ENCODE measurements at places on chromosomes 4 and X.

- DNase-seq: no peak
Observed at GRCh38 chr4:103429283-103429682, 231.1 kb upstream of the CENPE start.

- DNase-seq: no peak
Observed at GRCh38 chrX:39528161-39528916, 569.4 kb downstream of the BCOR start.

- no peak for DNase-seq
Observed at GRCh38 chr4:73620115-73620792, at the start of gene RASSF6. Gene RASSF6 (minus strand): TSS chr4:73620436. CDS start chr4:73611795, 8,641 bp downstream.

DNA sequence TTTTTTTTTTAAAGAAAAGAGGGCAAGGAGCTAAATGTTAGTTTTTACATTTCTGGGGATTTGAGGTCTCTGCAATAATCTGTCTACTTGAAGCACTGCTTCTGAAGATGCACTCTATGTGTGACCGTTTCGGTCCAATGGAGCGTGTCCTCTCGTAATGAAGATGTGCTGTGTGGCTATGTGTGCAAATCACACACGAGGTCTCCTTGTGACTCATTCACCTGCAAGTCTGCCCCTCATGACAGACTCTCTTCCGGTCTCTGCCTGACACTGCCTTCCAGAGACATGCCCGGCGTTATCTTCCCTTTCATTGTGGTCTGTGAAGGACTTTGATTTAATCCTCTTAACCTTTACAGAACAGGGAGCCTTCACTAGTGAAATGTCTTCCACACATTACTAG is 84.3 kb downstream of the TRAM1L1 start:
- no peak for DNase-seq

GRCh38 chr4:122576261-122577188 is 44.3 kb downstream of the IL21 start:
- DNase-seq: no peak

- no peak for DNase-seq
Observed at GRCh38 chrX:17547658-17548057, 172.7 kb downstream of the NHS start.

GRCh38 chrX:45184211-45184610 is 16.5 kb downstream of the DIPK2B start:
- DNase-seq: no peak

GRCh38 chr4:174702979-174703478 is 126.0 kb downstream of the GLRA3 start:
- DNase-seq: no peak

GRCh38 chr4:121190389-121190788 is 26.3 kb upstream of the TNIP3 start:
- no peak for DNase-seq

GRCh38 chr4:52110171-52110570 is 59.1 kb downstream of the SPATA18 start:
- DNase-seq: no peak

DNA sequence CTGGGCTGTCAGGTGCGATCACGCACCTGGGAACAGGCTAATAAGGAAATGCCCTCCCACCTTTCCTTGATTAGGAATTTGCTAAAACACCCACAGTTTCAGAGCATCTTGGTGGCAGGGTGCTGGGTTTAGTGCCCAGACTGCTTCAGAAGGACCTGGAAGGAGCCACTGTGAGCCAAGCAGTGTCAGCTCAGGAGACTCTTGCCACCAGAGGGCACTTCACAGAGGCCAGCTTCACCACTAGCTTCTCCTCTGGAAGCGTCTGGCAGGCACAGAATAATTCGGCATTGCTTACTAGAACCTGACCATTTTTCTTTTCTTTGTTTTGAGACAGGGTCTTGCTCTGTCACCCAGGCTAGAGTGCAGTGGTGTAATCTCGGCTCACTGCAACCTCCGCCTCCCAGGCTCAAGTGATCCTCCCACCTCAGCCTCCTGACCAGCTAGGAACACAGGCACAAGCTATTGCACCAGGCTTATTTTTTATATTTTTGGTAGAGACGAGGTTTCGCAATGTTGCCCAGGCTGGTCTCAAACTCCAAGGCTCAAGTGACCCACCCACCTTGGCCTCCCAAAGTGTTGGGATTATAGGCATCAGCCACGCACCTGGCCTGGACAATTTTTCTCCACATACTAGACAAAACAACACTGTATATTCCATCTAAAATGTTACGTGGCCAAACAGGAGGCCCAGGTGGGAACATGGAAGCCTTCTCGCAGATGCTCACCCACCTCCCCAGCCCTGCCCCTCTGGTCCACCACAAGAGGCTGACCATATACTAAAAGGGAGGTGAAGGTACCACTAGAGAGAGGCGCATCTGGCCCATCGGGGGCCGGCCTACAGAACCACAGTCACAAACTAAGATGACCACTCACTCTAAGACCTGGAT is 14.1 kb downstream of the NOP14 start:
- DNase-seq: no peak

GRCh38 chr4:133148690-133149363 is at the start of gene PCDH10:
Gene PCDH10 (plus strand): TSS chr4:133149294. CDS start chr4:133150141, 847 bp downstream.
- no peak for DNase-seq

- DNase-seq: no peak
Observed at GRCh38 chr4:102819588-102820365, 7.6 kb downstream of the UBE2D3 start.

DNA sequence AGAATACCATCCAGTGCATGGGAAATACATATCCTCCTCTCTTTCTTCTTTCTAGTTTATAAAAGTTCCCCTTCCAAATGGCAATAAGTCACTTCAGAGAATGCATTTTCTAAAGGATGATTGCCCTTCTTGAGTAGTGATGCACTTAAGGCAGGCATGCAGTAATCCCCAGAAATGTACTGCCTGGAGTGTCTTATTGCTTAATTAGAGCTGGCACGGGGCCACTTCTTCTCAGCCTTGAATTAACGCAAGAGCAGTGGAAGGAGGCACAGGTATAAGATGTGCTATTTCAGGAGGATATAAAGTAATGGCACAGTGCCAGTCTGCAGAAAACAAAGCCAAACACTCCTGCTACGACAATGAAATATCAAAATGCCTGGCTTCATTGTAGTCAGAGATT is 371.4 kb upstream of the FAM241A start:
- DNase-seq: no peak

DNA sequence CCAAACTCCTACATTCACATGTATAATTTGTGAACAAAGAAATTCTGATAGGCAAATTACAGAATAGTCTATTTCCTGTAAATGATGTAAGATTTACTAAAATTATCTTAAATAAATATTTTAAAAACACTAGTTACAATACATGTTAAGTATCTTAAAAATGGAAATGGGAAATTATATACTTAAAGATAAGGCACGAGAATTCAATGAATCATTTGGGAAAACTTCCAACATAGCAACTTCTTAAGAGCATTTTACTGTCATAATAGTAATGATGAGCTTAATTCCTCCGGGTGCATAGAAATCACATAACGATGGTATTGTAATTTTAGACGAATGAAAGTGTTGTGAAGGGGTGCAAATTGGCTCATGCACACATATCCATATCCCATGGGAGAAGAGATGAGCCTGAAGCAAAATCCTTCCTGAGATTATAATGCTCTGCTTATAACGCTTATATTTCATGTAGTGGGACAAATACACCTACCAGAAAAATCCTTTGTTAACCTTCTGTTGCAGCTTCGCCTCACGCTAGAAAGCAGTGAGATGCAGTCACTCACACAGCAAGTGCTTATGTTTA is 873.5 kb downstream of the PDHA2 start:
- no peak for DNase-seq

GRCh38 chrX:119516157-119516702 is 48.0 kb downstream of the SLC25A5 start:
- DNase-seq: peak; percentile 7

GRCh38 chr4:138236037-138236436 is 6.1 kb downstream of the SLC7A11 start:
- DNase-seq: no peak

- DNase-seq: no peak
Observed at GRCh38 chrX:50168241-50168687, 32.5 kb downstream of the AKAP4 start.

DNA sequence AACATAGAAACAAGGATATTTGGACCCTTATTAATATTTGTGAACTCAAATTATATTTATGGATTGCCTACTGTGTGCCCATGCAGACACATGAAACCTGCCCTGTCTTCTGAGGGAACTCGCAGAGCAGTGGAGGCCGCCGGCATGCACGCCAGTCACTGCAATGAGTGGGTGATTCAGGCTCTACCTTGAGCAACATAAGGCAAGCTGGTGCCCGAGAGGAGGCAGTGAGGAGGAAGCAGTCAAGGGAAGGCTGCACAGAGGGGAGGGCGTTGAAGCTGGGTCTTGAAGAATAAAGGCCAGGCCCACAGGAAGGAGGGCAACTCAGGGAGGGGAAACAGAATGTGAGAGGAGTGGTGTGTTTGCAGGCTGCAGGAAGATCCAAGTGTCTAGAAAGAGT is 52.8 kb downstream of the PPEF2 start:
- no peak for DNase-seq

DNA sequence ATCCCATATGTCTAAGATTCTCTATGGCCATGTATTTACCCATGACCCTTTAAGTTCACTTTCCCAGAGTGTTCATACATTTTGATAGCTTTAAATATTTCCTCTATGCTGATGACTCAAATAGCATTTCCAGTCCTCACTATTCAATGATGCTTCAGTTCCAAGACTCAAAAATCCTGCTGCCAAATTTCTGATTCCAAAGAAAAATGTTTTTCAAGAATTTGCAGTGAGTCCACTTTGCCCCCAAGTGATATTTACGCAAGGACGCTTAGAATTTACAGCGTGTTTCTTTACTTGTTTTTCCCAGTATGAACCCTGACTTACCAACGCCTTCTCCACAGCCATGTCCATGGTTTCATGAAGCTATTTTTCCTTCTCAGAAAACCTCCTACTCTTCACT is 127.9 kb upstream of the PCDH18 start:
- no peak for DNase-seq

DNA sequence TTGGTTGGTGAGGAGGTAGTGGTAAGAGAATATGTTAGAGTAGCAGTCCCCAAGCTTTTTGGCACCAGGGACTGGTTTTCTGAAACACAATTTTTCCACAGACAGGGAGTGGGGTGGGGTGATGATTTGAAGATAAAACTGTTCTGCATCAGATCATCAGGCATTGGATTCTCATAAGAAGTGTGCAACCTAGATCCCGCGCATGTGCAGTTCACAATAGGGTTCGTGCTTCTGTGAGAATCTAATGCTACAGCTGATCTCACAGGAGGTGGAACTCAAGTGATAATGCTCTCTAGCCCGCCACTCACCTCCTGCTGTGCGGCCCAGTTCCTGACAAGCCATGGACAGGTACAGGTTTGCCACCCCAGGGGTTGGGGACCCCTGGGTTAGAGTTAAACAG is 423.3 kb downstream of the GPAT3 start:
- DNase-seq: no peak

GRCh38 chr4:39933671-39934590 is 43.8 kb downstream of the PDS5A start:
- no peak for DNase-seq

DNA sequence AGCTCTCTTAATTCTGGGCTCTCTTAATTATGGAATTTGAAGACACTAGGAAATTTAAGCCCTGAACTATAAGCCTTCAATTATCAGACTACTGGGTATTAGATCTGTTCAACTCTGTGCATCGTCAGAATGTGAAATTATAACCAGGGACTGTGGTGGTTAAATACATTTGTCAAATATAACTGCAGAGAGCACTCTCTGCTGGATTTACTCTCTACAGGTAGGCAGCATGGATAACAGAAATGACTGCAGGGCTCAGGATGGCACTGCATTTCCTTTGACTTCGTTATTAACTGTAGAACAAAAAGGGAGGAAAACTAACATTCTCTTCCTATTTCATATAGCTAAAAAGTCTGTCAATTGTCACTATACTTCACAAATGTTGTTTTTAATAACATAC is 310.1 kb upstream of the RASGEF1B start:
- no peak for DNase-seq

DNA sequence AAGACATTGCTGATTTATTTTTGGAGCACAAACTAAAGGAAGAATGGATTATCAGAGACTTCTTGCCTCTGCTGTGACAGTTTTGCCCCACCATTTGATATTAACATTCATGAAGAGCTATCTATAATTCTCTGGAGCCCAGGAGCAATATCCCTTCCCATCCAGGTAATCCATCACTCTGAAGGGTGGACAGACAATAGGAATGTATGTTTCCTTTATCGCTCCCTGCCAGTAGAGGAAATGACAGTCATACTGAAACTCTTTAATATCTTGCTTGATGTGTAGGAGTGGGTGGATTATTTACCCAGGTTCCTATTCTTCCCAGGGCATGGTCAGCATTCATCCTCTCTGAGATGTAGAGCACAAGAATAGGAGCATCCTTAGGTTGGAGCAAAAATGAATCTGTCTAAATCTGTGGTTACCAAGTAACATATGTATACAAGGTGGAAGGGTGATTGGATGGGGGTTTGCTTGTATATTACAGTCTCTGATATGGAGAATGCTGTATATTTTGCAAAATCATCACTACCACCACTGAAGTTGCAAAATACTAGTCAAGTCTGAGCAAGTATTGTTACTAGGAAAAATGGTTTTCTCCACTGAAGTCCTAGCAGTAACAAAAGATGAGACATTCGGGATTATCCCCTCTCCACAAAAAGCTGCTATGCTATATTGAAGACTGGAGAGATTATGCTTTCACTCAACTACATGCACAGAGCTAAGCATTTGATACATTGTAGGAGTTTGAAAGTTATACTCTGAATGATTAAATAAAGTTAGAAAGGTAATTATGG is 151.6 kb downstream of the CBLL2 start:
- DNase-seq: no peak

GRCh38 chr4:77819404-77819842 is 255 bp upstream of the CNOT6L start:
- DNase-seq: peak; percentile 58

DNA sequence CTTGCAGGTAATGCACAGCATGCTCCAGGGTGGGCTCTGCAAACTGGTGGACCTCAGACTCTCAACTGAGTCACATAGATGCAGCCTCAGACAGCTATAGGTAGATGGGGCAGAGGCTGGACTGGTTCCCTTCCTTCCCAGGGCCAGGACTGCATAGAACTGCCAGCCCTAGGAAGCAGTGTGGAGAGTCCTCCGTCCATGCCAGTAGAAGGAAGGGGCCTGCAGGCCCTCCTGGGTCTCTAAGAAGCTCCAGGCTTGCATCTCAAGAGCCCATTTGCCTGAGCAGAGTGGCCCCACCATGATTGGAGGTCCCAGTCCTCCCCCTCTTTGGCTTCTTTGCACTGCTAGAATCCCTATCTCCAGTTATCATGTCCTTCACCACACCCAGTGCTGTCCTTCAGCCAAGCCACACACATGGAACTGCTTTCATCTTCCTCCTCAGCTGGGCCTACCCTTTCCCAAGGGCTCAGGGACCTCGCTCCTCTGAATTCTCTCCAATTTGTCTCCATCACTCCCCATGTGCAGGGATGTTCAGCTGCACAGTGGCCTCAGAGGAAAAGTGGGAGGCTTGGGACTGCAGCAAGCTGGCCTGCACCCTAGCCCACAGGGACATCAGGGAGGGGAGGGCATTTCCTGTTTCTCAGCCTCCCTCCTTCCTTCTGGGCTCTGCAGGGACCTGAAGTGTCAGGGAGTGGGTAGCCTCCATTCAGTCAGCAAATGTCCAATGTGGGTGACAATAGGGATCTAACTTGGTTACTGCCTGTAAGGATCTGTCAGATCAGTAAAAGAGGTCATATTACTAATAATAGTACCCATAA is 146.0 kb downstream of the PJA1 start:
- no peak for DNase-seq

GRCh38 chrX:122076241-122076640 is 1028.8 kb downstream of the GLUD2 start:
- no peak for DNase-seq

GRCh38 chrX:47218920-47219815 is 687 bp downstream of the CDK16 start:
- DNase-seq: no peak

- DNase-seq: no peak
Observed at GRCh38 chr4:158856852-158857251, 88.0 kb downstream of the FNIP2 start.
